ENCODE measurements at places on chromosomes 2 and 18. TPM values are rescaled to one million over a fixed set of nuclear protein-coding genes. Genes with fewer than 3 reads are reported as not detected.
A peak's percentile ranks its signal among the peaks of the same experiment; 100 is the strongest.

DNA sequence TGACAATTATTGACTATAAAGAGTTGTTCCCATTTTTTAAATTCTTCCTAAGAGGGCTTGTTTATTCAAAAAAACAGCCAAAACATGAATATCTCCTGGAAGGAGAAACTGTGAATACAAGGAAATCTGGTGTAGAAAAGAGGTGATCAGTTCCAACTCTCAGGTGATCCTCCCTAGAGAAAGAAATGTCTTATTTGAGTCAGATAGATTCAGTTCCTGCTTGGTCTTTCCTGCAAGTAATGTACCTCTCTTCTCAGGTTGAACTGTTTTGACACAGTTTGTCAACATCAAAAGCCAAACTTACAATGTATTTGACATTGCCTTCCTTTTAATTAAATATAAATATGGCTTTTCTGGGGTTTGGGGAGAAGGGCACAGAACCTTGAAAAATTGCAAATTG, 567.4 kb downstream of the ARHGAP15 start:
- DNase-seq, result no peak

DNA sequence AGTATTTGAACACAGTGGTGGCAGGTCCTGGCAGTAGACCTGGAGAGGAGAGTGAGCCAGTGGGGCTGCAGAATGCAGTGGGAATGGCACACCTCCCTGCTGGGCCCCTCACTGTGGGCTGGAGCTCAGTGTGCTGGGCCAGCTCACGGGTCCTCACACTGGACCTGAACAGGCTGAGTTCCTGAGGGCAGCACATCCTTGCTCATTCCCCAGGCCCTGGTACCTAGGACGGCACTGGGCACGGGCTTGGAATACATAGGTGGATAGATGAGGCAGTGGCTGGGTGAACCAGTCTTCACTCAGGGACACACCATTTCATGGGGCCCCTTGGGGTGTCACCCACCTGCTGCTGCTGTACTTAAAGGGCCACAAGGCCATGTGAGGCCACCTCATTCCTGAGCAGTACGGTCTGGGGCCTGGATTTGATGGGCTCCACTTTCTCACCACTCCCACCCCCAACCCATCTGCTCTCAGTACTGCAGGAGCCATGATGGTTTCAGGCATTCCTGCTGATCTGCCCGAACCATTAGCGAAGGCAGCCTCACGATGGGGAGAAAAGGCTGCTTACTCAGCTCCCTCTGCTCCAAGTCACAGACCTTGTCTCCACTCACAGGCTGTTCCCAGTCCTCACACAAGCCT, 4.2 kb downstream of the TMEM177 start:
- no peak for DNase-seq

RSAD2 gene
- total RNA-seq, result 3.6 TPM

DCDC2C gene
- total RNA-seq, result not detected

COL4A3 gene
- total RNA-seq, result 2.3 TPM

REG3G gene
- not detected for total RNA-seq

DNA sequence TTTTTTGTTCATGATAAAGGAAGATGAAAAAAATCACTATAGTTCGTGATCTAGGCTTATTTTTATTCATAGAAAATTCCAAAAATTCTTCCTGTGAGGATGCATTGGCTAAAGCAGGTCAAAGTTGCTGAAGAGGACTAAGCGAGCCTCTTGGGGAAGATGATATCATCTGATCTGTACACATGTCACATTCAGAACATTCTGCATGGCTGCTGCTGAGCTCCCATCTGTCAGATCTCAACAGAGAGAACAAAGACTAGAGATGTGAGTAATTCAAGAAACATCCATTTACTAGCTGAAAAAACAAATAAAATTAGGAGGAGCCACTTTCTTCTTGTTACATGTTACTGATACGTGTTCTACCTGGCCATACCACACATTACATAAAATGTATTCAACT, 518.6 kb upstream of the FSIP2 start:
- DNase-seq, result peak; percentile 21

SMYD5 gene
- total RNA-seq, result 33.6 TPM

DNA sequence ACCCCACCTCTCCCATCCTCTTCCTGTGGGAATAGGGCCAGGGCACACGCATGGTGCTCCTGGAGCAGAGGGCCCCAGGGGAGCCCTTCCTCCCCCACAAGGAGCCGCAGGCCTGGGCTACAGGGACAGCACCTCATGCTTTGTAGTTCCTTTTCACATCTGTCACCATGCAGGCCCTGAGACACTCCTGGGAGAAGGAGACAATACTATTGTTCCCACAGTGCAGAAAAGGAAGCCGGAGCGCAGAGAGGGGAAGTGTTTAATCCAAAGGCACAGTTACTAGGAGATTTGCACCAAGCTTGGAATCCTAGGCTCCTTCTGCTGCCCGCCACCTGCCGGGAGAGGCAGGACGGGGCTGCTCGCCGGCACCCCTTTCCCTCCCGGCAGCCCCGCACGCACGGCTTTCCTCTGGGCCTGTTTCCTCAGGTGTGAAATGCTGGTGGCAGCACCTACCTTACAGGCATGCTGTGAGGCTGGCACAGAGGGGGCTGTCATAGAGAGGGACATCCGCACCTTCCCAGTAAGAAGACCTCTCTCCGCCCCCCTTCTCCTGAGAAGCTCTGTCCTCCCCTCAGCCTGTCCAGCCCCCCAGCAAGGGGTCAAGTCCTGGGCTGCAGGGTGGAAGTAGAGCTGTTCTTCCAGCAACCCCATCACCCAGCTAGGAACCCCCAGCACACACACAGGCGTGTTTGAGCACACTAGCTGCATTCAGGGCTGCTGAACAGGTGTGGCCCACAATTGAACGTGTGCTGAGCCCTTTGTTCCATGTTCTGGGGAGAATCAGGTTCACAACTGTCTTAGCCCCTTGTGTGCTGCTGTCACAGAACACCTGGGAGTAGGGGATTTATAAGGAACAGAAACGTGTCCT, 62.6 kb downstream of the SMAD7 start:
- DNase-seq, result no peak

ALPP gene
- total RNA-seq, result not detected

IL36A gene
- total RNA-seq, result not detected

MGAT4A gene
- 5.8 TPM for total RNA-seq

INPP1 gene
- 7.1 TPM for total RNA-seq

GREB1 gene
- total RNA-seq, result 4.8 TPM

GRCh38 chr2:144464730-144465129, 55.2 kb downstream of the ZEB2 start:
- no peak for DNase-seq

- DNase-seq, result no peak
Observed at GRCh38 chr2:105860567-105860966, 115.9 kb downstream of the NCK2 start.

GRCh38 chr2:7007846-7008741, 90.9 kb downstream of the RNF144A start:
- DNase-seq, result no peak

DNA sequence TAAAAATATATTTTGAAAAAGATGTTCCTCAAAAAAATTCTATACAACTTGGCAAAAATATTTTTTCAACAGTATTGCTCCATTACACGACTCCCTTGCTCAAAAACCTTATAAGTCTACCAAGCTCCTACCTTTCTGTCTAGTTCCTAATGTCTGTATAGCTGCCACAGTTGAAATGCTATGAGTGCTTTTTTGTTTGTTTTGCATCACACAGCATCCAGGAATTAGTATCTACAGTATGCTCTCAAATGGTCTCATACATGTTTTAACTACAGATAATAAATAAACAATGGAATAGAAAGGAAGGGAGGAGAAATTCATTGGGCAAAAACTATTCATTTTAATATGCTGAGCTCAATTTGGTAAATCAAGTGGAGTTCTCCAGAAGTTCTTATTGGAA, 17.3 kb downstream of the ACADL start:
- no peak for DNase-seq

DNA sequence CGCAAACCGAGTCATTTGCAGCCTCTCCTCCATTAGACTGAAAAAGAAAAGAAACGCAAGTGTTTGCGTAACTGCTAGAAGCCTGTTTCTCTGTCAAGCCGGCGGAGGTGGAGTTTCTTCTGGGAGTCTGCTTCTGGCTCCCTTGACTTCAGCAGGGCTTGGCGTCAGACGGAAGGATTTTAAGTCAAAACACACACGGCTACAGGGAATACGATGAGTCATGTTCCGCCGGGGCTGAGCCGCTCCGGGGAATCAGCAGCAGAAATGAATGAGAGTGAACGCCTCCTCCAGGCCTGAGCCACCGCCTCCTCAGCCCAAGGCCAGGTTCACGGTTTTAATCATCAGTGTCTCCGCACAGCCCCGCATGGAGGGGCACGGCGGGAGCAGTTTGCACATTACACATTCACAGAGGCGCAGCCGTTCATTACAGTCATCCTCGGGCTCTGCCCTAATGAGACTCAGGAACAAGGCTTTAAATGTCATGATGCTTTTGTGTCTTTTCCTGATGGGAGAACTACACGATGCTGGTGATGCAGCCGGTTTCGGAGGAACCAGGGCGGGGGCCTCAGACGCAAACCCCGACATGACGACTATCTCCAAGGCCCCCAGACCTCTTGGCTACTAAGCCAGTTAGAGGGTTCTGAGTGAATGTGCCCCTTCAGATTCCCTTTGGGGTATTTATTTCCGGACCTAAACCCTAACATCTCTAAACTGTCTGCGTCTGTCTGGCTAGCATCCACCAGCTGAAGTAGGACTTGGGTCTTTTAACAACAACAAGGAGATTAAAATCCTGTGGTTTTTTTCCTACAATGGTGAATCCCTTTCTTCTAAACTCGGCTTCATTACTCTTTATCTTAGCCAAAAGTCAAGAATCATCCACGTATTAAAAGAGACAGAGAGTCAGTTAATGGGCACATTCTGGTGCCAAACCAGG, 11.1 kb upstream of the SCG2 start:
- DNase-seq, result peak; percentile 88

DNA sequence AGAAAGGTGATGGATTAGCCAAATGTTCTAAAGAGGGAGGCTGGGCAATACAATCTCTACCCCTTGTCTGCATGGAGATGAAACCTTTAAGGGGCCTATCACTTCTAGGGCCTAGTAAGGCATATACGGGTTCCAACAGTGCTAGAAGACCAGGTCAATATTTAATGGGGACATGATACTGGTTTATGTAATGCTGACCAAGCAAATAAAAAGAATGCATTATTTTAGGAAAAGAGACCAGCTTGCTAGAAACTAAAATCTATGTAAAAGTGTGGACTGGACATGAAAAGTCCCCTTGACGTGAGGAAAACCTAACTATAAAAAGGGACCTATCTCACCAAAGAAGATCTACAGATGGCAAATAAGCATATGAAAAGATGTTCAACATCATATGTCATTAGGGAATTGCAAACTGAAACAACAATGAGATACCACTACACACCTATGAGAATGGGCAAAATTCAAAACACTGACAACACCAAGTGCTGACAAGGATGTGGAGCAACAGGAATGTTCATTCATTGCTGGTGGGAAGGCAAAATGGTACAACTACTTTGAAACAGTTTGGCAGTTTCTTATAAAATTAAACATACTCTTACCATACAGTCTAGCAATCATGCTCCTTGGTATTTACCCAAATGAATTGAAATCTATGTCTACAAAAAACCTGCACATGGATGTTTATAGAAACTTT, 45.9 kb upstream of the TLK1 start:
- DNase-seq, result no peak

GRCh38 chr2:159916511-159916910, 118.5 kb upstream of the CD302 start:
- no peak for DNase-seq

- peak; percentile 21 for DNase-seq
Observed at GRCh38 chr2:84022810-84023431, 436.2 kb downstream of the SUCLG1 start.

DNA sequence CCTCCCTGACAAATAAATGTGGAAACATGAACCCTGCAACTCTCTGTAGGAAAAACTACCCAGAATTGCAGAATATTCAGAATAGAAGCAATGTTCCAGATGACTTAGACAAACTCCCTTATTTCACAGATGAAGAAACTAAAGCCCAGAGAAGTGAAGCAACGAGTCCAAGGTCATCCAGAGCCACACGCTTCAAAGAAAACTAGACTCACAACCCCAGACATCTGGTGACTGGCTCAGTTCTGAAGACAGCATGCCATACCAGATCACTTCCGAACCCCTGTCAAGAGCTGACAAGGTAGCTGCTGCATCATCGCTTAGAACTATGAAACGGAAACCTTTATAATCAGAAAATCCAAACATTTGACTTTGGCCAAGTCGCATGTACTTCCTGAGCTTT, 101.3 kb downstream of the PID1 start:
- no peak for DNase-seq

DNA sequence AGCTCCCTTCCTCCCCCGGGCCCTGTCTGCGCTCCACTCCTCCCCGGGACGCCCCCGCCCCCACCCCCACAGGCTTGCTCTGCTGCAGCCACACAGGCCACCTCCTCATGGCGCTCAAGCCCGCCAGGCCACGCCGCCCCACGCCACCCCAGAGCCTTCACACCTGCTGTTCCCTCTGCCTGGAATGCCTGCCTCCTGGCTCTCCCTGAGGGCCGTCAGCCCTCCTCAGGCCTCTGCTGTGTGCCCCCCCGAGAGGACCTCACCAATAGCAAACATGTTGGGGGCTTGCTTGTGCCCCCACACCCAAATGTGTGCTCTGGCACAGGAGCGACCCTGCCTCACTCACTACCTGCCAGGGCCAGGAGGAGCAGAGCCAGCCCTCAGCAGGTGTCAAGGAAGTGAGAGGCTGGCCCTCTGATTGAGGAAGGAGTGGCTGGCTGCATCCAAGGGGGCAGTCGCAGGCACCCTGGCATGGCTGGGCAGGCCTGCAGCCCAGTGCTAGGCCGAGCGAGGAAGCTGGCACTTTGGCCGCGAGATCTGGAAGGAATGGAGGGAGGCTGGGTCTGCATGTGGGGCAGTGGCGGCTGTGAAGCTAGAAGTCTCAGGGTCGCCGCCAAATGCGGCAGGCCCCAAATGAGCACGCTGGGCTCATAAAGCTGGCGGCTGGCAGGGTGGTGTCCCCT, 86.5 kb downstream of the INHBB start:
- no peak for DNase-seq

DNA sequence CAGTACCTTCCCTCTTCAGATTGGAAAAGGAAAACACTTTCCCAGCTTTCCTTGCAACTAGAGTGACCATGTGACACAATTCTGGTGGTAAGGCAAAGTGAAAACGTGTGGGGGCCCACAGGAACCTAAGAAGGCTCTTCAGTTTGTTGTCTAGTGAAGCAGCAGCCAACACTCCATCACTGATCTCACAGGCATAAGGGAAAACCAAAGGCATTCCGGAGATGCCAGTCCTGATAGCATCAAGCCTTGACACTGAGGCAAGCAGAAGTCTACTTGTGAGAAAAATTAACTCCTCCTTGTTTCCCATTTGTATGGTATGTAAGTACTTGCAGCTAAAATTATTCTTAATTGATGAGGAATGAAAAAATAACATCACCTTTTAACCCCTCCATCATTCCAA, 88.3 kb downstream of the ETAA1 start:
- no peak for DNase-seq

DNA sequence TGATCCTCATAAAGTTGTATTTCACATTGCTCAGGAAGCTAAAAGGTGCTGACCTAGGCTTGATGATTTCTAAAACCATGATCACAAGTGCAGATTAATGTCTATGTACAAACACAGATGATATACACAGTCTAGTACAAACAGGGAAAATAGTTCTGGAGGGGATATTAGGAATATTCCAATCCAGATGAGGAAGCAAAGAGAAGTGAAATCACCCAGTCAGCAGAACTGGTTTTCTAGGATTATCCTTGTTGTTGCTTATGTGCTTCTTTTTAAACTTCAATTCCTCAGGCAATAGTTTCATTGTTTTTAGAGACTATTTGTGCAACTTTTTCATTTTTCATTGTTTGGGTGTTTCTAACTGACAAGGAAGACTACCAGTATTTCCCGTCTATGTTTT, 4.7 kb downstream of the IL1A start:
- no peak for DNase-seq

ASIC4 gene
- total RNA-seq, result not detected

GPR35 gene
- total RNA-seq, result 1.3 TPM

- DNase-seq, result no peak
Observed at GRCh38 chr2:159913900-159914299, 115.9 kb upstream of the CD302 start.

ALK gene
- total RNA-seq, result not detected

Measured in kidney epithelial cell (primary cell).